ENCODE measurements at places on chromosomes 5 and 9.

DNA sequence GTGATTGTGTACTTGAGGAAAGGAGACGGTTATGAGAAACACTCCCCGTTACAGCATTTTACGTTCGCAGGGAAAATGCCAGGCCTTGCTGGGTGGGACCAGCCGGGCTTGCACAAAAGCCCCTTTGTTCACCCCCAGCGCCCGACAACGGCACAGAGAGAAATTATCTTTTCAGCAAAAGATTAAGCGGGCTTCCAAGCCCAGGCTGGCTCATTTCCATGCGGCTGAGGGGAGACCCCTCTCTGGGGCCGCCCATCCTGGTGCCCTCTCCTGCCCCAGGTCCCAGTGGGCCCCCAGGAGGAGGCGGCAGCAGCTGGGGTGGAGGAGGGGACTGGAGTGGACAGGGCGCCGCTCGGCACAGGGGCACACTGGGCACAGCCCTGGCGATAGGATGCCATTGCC lies 50.8 kb upstream of the NOTCH1 start:
- DNase-seq, result no peak

- no peak for DNase-seq
Observed at GRCh38 chr9:112170235-112170634, 4.9 kb downstream of the SUSD1 start.

GRCh38 chr9:82284758-82285157 lies 296.2 kb downstream of the SPATA31D1 start:
- no peak for DNase-seq

DNA sequence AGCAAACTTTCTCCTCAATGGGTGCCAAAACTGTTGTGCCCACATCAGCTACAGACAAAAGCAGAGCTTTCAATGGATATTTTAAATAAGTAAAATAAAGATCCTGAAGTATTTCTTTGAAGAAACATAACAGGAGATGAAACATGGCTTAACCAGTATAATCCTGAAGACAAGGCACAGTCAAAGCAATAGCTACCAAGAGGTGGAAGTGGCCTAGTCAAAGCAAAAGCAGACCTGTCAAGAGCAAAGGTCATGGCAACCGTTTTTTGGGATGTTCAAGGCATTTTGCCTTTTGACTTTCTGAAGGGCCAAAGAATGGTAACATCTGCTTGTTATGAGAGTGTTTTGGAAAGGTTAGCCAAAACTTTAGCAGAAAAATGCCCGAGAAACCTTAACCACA lies 77.9 kb downstream of the ANXA1 start:
- DNase-seq, result no peak

GRCh38 chr9:21110708-21111576 lies 30.7 kb downstream of the IFNW1 start:
- DNase-seq, result no peak

GRCh38 chr5:2039180-2039531 lies 156.4 kb upstream of the IRX4 start:
- no peak for DNase-seq
